ENCODE measurements at places on chromosomes 2 and 18.

DNA sequence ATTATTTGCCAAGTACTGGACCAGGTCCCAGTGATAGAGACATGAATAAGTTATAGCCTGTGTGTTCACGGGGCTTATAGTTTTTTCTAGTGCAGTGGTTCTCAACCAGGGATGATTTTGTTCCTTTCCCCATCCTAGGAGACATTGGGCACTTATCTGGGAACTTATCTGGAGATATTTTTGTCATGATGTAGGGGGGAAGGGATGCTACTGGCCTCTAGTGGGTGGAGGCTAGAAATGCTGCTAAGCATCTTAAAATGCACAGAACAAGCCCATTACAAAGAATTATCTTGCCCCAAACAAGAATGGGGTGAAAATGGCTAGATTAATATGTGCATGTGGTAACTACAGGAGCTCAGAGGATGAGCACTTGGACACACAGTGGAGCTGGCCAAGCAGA, 75.2 kb downstream of the KLHL29 start:
- DNase-seq: no peak

GRCh38 chr2:113887009-113887792, 2.7 kb upstream of the ACTR3 start:
- no peak for DNase-seq

- no peak for DNase-seq
These were observed 299.0 kb upstream of the FBXO11 start for GRCh38 chr2:48205137-48205798.

GRCh38 chr2:205032093-205032551, 486.8 kb downstream of the PARD3B start:
- no peak for DNase-seq

- DNase-seq: no peak
These were observed 352.1 kb downstream of the RND3 start for GRCh38 chr2:150135223-150135883.

GRCh38 chr2:96153291-96153713, 8.1 kb upstream of the DUSP2 start:
- no peak for DNase-seq

DNA sequence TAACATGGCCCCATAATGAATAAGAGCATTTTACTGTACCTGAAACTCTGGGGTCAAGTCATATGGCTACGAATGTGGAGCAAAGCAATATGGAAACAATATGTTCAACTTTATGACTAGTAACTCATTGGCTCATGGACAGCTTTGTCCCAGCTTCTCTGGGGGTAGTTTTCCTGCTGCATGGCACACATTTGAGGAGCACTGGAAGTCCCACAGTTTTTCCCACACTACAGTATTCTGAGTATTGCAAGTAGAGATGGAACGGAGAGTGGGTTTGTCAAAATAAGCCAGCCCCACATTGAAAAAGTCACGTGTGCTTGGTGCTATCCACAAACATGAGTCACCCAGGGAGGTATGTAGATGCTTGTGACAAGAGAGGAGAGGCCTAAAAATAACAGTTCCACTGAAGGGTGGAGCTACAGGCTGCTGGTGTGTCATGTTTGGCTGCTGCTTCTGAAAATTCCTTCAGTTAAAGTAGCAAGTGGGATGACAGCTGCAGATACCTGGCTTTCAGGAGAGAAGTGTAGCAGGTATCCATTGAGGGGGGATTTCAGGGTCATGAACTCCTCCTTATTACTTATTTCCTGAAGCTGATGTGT, 48.2 kb upstream of the CTAGE1 start:
- peak; percentile 83 for DNase-seq

GRCh38 chr2:69767034-69767433, 25.1 kb downstream of the ANXA4 start:
- peak; percentile 75 for DNase-seq

DNA sequence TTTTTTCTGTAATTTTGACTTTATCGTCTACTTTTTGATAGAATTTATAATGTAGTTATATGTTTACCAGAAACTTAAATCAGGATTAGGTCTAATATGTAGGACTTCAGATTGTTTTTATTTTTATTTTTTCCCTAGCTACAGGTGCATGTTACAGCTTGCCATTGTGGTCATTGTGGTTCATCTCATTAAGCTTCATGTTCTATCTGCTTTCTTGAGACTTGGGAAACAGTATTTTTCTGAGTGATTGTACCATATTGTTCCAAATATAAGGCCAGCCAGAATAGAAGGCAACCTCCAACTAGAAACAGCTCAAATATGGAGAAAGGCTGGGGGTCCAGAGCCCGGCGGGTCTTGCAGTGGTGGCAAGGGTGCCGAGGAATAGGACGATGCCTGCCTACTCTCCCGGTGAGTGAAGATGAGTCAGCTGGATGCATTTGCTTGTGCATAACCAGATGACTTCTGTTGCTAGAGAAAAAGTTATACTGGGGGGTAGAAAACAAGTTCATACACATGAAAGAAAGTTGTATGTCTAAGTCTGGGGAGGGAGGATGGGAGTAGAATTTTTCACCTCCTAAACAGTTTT, 188.4 kb downstream of the CCDC85A start:
- no peak for DNase-seq

DNA sequence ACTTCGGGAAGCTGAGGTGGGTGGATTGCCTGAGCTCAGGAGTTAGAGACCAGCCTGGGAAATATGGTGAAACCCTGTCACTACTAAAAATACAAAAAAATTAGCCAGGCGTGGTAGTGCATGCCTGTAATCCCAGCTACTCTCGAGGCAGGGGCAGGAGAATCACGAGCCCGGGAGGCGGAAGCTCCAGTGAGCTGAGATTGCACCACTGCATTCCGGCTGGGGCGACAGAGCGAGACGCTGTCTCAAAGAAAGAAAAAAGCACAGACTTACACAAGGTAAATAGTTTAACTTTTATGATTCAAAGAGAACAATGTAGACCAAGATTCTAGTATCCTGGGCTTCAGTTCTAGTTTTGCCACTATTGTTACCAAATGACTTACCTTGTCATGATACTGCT, 37.4 kb downstream of the NCKAP1 start:
- DNase-seq: no peak

DNA sequence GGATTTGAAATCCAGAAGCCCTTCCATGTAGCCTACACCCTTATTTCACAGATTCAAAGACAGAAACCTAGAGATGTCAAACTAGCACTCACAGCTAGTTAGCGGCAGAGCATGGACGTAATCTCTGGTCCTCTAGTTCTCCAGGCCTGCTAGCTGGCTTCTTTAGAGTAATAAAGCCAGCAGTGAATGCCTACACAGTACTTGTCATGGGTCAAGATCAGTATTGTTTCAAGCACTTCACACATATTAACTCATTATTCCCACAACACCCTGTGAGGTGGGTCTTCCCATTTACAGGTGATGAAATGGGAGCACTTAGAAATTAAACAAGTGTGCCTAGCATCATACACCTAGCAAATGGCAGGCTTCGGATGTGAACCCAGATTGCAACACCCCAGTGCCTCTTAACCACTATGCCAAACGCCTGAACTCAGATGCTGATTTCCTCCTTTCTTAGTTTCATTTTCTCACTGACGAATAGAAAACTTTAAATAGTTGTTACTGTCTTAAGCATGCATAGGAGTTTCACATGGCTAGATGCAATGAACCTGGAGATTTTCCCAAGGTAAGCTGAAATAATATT, 14.5 kb upstream of the ZBTB14 start:
- DNase-seq: no peak

DNA sequence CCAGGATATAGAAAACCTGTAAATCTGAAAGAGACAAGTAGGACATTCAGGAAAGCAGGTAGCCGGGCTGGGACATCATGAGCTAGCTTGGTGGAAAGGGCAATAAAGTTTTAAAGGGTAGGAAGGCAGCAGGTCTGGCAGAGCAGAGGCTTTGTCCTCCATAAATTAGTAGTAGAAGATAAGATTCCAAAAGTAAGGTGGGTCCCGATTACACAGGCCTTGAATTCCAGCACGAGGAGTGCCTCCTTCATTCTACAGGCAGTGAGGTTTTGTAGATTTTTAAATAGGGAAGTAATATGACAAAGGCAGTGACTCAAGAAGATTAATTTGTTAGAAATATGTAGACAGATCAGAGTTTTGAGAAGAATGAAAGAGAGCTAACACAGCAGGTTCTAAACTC, 160.7 kb downstream of the DTNB start:
- DNase-seq: no peak

- DNase-seq: peak; percentile 71
These were observed 13.9 kb upstream of the UGP2 start for GRCh38 chr2:63827749-63828148.

- no peak for DNase-seq
These were observed 10.9 kb downstream of the MEP1B start for GRCh38 chr18:32200766-32201165.

DNA sequence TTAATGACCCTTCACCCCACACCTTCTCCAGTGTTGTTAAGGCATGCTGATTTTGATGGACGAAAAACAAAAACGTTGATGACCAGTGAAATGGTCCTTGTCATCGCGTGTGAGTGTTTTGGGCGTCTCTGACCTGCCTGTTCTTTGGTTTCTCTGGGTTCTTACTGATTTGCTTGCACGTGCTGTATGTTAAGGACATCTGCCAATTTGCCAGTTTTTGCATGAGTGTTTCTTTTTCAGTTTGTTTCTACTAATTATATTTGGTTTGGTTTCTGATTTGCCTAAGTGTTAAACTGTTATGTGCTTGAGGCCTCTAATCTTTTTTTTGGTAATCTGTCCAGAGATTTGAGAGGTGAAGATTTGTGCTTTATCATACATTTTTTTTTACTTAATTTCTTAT, 14.6 kb downstream of the TRAF3IP1 start:
- DNase-seq: no peak

DNA sequence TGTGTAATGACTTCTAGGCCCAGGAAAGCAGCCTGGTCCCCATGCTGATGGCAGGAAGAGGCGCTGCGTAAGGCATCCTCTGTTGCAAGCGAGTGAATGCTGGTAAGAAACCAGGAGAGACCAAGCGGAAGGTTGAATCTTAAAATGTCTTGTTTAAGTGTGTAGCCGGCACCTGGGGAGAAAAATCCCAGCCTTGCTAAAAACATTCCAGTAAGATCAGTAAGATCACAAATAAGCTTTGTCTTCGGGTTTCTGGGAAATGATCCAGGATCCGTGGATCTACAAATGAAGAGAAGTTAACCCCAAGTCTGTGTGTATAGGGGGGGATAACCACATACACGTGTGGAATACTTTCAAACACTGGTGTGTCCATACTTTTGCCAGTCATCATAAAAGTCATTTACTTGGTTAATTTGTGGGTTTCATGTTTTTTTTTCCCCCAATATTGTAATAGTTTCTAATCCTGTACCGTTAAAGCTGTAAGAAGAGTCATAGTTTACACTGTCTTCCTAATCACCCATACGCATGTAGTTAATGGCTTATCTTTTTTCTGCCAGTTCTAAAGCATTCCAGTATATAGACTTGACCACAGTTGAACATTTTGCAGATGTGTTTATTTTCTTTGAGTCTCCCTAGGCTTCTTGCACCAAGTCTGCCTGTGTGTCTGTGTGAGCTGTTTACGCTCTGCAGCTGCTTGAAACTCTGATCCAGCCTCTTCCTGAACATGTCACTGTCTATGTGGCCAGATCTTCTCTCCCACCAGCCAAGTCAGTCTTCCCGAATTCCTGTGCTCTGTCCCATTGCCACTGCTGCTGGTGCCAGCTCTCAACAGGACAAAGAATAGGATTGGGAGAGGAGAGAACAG, 135.9 kb upstream of the ARL4C start:
- DNase-seq: peak; percentile 88

DNA sequence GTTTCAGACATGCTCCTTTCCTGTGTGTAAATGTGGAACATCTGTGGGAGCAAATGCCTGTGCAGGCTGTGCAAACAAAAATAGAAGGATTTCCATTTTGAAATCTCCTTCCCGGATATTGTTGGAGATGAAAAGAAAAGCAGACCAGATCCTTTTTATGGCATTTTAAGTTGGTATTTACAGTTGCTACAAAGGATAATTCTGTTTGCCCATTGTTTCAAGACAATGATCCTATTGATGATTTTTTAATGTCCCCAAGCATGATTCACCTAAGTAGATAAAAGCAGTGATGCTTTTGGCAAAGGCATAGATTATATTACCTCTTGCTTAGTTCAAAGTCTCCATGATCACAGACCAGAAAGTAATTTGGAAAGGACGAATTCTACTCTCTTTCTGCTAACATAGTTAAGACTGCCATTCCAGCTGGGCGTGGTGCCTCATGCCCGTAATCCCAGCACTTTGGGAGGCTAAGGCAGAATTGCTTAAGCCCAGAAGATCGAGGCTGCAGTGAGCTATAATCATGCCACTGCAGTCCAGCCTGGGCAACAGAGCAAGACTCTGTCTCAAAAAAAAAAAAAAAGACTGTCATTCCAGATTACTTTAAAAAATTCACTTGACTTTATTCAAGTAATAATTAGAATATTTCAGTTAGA, 209.6 kb upstream of the SLC39A10 start:
- DNase-seq: no peak

- DNase-seq: no peak
These were observed 17.2 kb upstream of the MAL start for GRCh38 chr2:95008306-95008705.

GRCh38 chr2:71882949-71883472, 264.7 kb downstream of the CYP26B1 start:
- DNase-seq: peak; percentile 80

- DNase-seq: no peak
These were observed 50.8 kb downstream of the G6PC2 start for GRCh38 chr2:168951871-168952270.

GRCh38 chr2:122378521-122378920, 623.1 kb downstream of the TSN start:
- no peak for DNase-seq

- DNase-seq: no peak
These were observed 348.9 kb downstream of the RND3 start for GRCh38 chr2:150138587-150138986.

DNA sequence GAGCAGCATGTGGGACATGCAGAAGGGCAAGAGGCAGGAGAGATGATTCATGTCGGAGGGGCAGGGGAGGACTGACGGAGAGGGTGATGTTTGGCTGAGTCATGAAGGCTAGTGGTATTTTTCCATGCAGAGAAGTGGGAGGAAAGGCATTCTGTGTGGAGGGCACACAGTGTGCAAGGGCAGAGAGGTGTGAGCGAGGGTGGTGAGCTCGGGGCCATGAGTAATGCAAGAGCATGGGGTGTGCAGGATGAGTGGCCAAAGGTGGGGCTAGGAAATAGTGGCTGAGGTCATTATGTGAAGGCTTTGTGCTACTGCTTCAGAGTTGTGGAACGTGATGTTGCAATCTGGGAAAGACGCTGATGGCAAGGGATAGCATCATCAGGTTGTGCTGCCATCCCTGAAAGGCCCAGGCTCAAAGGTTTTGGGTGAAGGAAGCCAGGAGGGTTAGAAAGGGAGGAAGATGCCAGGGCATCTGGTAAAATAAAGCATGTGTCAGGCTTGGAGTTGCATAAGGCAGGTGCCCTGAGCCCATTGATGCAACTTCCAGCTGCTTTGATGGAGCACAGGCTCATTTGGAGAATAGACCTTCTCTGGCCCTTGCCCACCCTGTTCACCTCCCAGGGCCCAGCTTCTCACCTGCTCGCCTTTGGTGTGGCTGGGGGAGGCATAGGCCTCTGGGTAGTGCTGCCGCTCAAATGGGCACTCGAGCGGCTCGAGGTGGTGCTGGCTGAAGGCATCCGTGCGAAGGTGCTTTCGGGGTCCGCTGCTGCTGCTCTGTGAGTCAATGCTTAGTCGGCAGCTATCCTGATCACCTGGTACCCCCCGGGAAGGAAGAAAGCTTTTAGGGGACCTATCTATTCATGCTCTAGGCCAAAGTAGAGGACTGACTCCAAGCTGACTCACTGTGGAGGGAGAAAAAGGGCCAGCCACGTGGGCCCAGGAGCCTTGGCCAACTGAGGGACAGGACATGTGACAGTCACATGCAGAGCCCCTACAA, 37.5 kb downstream of the PAX8 start:
- DNase-seq: peak; percentile 99
